Left colon (tissue), 2 donors: ENCODE measurements at places on chromosomes 6 and 20. TPM values are rescaled to one million over a fixed set of nuclear protein-coding genes. Genes with fewer than 3 reads are reported as not detected.

GRCh38 chr6:105994118-105994590 is 92.0 kb upstream of the PRDM1 start:
- DNase-seq = peak; percentile 41

DNA sequence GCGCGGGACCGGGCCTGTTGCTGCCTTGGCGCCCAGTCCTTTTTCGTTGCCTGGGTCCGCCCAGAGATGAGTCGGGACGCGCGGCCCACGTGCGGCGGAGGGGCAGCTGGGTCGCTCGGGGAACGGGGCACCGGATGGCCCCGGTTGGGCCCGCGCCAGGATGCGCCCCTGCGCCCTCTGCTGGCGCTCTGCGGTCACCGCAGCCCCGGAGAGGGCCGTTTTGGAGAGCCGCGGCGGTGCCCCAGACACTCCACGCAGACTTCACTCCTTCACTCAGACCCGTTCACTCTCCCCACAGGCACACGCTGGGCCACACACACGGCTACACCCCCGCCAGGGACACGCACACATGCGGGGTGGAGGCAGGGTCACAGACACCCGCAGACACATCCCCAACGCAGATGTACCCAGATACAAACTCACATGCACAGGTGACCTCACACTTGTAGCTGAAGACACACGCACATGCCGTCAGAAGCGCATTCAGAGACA is 38.8 kb downstream of the SRC start:
- DNase-seq = peak; percentile 34

- DNase-seq = no peak
Measured at GRCh38 chr20:15843777-15844176, 729.5 kb downstream of the KIF16B start.

DNA sequence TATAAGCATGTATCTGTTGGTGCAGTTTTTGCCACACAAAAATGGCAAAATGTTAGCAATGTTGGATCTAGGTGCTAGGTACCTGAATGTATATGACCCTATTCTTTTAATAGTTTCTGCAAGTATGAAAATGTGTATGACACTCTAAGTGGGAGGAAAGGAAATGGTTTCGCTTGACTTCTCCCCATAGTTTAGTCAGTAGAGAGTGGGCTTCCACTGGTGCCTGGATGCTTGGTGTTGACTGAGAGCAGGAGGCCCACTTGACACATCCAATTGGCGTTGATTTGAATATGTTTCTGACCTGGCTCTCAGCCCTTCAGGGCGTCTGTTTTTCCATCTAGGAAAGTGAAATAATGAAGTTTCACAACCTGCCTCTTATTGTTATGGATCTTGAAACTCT is 41.8 kb upstream of the GABRR1 start:
- DNase-seq = no peak

DNA sequence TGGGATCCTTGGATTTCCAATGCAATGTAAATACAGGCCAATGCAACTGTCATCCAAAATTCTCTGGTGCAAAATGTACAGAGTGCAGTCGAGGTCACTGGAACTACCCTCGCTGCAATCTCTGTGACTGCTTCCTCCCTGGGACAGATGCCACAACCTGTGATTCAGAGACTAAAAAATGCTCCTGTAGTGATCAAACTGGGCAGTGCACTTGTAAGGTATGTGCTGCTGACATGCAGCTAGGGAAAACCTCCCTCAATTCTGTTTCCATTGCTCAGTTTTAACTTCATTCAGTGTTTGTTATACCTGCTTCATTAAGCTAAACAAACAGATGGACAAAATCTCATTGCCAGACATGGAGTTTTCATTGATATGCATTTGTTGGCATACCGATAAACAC is 397.1 kb downstream of the ARHGAP18 start:
- no peak for DNase-seq

DNA sequence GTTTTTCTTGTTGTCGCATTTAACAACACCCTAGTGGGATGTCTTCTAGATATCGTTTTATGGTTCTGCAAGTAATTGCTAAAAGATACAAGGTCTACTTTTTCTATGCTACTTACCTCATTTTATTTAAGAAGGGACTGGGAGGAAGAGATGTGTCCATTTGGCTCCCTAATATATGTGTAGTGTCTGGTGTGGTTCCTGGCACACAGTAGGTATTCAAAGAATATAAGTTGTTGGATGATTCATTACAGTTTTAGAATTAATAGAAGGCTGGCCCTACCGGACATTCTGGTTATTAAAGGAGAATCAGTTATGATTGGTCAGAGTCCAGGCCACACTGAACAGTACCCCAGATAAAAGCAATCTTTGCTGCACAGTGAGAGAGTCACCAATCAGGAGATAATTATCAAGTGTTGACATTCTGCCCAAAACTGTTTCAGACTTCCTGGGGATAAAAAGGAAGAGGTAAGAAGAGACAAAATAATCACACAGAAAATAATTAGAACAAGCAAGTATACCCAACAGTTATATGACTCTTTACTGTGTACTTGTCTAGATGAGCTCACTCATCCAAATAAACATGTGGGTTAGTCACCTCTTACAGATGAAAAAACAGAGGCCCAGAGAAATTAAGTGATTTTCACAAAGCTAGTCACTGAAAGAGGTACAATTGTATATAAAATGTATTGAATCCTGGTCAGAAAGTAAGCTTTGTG is 7.0 kb downstream of the TMEM244 start:
- DNase-seq = no peak

- no peak for DNase-seq
Measured at GRCh38 chr20:55741801-55742200, 263.5 kb downstream of the CBLN4 start.

- no peak for DNase-seq
Measured at GRCh38 chr6:136725124-136725523, 67.2 kb downstream of the MAP3K5 start.

DNA sequence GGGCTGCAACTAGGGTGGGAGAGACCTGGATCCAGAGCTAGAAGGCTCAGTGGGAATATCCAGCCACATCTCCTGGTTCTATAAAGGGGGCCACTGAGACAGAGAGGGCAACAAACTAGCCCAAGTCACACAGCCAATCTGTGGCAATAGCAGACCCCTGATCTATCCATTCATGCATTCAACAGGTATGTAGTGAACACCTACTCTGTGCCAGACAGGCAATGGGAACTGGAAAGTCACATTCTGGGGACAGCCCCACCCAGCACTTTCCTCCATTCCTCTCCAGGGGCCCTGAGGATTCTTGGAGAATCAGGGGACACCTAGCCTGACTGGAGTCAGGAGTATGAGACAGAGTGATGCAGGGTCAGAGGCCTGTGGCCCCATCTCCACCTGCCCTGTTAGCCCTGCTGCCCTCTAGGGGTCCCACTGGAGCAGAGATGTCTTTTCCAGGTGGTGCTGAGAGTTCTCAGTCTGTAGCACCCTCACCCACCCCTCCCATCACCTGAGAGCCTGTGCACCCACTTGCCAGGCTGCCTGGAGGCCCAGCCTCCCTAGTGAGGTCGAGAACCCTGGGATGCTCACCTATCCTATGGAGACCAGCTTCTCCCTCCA is 13.6 kb downstream of the BPIFA2 start:
- DNase-seq = no peak

GRCh38 chr20:6829510-6830116 is 62.1 kb downstream of the BMP2 start:
- DNase-seq = no peak

GRCh38 chr20:32574296-32575226 is 10.6 kb downstream of the NOL4L start:
- peak; percentile 49 for DNase-seq

ULBP2 gene
- not detected for total RNA-seq

DNA sequence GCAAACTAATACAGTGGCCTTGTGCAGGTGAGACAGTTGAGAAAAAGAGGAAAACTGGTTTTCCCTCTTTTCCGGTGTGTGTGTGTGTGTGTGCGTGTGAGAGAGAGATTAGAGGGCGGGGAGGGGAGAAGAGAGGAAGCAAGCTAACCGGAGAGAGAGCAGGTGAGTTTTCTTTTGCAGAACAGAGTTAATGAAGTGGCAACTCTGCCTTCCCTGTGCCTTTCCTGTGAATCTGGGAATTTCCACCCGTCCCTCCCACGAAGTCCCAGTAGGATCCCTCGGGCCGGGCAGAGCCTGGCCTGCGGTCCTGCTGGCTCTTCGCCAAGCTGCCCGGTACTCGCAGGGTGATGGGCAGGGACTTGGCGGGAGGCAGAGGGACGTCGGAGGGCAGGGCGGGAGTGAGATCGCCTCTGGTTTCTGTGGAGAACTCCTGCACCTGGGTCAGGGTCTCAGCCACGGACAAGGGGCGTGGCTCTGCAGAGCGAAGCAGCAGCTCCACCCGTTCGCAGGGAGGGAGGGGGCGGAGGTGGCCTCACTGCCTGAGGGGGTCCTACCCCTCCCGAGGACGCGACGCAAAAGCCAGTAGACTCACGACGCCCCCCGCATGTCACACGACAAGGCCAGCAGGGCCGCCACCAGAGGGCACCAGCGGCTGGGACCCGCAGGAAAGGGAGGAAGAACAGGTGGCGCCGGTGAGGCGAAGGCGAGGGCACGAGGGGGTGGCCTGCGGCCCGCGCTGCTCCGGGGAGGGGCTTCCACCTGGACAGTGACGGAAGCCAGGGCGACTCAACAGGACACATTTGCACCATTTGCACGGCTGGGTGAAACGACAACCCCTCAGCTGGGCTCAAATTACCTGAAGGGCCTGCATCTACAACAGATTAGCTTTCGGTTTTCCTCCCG is 51.2 kb upstream of the RNF182 start:
- DNase-seq = peak; percentile 83

DNA sequence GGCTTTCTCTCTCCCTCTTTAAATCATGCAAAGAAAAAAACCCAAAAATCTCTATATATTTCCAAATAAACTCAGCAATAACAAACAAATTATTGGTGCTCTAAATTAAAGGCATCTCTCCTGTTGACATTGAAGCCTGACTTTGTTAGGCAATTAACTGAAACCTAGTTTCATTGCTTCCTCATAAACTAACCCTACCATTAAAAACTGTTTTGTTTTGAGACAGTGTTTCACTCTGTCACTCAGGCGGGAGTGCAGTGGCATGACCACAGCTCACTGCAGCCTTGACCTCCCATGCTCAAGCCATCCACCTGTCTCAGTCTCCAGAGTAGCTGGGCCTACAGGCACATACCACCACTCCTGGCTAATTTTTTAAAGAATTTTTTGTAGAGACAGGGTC is 34.9 kb downstream of the PIGU start:
- DNase-seq = no peak

- peak; percentile 53 for DNase-seq
Measured at GRCh38 chr6:160534050-160534696, 129.9 kb downstream of the LPA start.

EDN1 gene
- 24.8 TPM for total RNA-seq

GRCh38 chr6:51472745-51473487 is 614.5 kb downstream of the PKHD1 start:
- no peak for DNase-seq

DNA sequence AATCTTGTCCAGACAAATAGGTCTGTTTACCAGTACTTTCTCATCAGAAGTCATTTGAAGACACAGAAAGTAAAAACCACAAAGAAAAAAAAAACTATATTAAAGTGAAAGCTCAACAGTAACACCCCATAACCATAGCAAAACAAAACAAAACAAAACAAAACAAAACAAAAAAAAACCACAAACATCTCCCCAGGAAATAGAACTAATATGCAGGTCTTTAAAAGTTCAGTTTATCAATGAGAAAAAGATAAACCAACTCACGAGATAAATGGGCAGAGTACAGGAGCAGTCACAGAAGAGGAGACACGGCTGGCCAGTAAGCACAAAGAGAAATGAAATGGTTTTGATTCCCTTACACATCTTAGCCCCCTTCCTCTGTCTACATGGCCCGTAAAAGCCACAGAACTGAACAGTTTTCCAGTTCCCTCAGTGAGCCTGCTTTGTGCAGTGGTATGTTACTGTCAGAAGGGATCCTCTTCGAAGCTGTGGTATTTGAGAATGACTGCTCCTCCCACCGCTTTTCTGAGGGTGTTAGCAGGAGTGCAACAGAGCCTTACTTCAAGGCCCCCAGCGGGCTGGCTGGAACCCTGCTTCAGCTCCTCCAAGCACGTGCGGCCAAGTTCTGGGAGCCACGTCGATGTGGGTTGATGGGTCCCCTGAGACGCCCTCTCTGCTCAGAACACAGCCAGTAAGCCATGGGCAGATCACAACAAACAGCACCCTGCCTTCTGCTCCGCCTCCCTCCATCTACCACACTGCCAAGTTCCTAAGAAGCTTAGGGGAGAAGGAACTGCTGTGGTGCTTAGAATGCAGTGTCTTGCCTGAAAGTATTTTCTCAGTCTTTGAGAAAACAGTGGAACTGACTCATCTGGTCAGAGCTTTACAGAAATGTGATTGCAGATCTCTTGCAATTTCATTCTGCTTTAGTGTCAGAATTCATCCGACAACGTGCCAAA is 14.0 kb downstream of the UST start:
- peak; percentile 54 for DNase-seq

CAGE1 gene
- 0.08 TPM for total RNA-seq

GRCh38 chr6:157795841-157796240 is 27.2 kb upstream of the SNX9 start:
- DNase-seq = no peak

GRCh38 chr6:144343701-144344428 is 58.7 kb downstream of the UTRN start:
- DNase-seq = peak; percentile 61

PTCRA gene
- not detected for total RNA-seq

C6orf52 gene
- 1.8 TPM for total RNA-seq

DNA sequence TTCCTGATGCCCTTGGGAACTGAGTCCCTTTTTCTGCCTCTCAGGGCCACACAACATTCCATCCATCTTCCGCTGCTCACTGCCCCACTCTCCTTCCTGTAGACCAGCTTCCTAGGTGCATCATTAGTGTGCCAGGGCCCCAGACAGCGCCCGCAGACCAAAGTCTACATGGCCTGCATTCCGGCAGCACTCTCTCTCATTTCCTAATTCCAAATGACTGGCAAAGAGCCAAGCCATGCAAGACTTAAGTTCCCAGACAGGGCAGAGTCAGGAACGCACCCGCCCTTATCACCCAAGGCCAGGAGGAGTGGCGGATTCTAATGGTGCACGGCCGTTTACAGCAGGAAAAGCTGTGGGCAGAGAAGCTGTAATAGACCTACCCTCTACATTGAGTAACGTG is 159.8 kb upstream of the ARID1B start:
- DNase-seq = peak; percentile 80

- DNase-seq = no peak
Measured at GRCh38 chr6:160104821-160105517, 16.6 kb upstream of the SLC22A1 start.

DNA sequence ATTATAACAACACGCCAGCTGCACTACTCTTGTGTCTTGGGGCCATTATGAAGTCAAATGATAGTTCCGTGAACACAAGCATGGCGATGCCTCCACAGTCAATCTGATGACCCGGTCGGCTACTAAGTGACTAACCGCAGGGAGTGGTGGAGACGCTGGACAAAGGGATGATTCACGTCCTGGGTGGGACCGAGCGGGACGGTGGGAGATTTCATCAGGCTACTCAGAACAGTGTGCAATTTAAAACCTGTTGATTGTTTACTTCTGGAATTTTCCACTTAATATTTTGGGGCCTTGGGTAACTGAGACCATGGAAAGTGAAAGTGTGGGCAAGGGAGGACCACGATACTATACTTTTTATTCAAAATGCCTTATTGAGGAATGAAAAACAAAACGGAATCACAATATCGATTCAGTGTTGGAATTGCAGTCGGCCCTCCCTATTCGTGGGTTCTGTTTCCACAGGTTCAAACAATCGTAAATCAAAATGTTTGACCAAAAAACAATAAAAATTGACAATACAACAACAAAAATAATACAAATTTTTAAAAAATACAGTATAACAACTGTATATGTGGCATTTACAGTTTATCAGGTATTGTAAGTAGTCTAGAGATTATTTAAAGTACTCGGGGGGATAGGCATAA is 66.5 kb downstream of the MYLK4 start:
- DNase-seq = no peak

- no peak for DNase-seq
Measured at GRCh38 chr6:15502446-15503345, 160.1 kb downstream of the DTNBP1 start.
